ENCODE measurements at places on chromosomes 13 and 19.

DNA sequence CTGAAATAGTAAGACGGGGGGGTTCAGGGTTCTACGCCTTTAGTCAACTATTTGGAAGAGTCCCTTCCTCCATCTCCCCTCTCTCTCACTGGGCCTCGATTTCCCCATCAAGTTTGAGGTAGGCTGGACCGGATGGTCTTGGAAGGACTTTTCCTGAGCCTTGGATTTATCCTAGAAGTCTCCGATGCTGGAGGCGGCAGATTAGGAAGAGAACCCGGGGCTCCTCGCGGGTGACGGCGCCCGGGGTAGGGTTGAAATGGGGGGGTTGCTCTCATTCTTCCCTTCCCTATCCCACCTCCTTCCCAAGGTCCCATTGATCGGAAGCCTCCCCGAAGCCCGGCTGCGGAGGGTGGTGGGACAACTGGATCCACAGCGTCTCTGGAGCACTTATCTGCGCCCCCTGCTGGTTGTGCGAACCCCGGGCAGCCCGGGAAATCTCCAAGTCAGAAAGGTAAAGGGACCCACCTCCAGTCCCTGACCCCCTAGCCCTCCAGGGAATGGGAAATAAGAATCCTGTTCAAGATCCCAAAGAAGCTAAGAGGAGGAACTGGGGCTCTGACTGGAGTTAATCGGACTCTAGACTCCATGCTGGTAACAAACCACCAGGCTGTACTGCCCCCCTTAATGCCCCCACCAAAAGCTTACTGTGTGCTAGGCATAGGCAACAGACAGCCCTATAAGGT, 781 bp downstream of the QPCTL start:
- peak; percentile 56 for DNase-seq

DNA sequence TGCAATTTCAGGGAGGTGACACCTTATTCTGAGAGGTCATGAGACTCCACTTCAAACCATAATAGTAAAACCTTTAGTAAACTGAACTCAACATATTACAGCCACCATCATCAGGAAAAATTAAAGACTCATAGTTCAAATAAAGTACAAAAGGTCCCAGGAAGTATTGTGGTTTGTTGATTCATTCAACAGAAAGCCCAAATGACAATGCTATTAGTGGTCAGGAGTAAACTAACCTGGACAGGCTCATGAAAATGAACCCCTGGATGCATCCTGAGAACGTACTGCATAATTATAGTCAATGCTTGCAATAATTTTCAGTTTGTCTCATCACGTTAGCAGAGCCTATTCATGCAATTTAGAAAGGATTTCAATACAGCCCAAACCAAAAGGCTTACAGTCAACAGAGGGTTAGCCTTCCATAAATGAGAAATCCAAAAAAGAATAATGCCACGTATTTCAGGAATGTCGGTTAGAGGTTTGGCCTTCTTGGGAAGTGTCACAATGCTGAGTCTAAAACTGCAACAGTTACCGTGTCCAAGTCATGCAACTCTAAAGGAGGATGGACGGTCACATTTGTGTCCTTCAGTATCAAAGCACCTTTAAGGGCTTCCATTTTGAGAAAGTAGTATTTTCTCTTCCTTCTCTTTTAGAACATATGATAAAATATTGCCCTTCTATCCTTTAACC, 280.8 kb downstream of the ABCC4 start:
- no peak for DNase-seq

- no peak for DNase-seq
These were observed 8.9 kb downstream of the PODNL1 start for GRCh38 chr19:13929340-13929739.

- peak; percentile 32 for DNase-seq
These were observed at the start of gene RUBCNL for GRCh38 chr13:46387064-46387851. RUBCNL (minus strand) TSS chr13:46387252; CDS start chr13:46372475, 14,777 bp downstream.

DNA sequence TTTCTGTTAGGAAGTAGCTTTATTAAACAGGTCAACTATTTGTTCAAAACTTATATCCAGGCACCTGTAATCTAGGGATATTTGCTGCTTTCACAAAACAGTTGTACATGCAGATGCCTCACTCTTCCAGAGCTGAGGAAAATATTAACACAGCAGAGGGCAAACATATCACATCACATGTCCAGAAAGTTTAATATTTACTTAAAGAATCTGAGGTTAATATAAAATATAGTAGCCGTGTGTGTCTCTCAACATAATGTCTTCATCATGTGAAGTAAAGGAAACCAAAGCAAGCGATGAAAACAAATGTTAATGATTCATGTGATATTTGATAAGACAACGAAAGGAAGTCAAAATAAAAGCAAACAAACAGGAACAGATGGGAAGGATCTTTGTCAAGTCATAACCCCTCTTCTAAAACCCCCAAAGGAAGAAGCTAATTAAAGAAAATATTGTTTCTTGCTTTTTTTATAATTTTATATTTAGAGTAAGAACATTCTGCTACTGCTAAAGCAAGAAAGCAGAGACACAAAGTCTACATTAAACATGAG, 418.8 kb downstream of the DACH1 start:
- no peak for DNase-seq

DNA sequence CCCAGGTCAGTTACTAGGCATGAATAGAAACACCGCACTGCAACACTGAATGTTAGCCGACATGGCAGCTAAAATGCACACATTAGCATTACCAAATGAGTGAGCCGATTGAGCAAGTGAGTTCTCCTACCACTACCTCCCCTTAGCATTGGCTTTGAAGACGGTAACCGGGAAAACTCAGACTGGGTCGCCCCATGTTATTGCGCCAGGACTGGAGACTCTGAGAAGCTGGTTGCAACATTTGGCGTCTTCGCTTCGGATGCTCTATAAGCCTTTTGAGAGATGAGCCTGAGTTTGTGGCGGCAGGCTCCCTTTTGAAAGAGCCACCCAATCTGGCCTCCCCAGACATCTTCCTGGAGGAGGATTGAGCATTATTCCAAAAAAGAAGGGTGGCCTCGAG, 68.5 kb upstream of the POMP start:
- no peak for DNase-seq

GRCh38 chr13:24145674-24146073, 14.8 kb upstream of the SPATA13 start:
- DNase-seq: no peak

DNA sequence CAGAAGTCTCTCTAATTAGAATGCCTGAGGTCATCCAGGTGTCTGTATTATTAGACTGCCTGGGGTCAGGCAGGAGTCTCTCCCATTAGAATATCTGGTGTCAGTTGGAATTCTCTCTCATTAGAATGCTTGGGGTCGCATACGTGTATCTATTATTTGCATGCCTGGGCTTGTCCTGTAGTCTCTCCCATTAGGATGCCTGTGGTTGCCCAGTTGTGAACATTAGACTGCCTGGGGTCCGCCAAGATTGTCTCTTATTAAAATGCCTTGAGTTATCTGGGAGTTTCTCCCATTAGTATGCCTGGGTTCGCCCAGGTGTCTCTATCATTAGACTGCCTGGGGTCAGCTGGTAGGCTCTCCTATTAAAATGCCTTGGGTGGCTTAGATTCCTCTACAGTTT, 1494.7 kb downstream of the UQCRFS1 start:
- DNase-seq: no peak

DNA sequence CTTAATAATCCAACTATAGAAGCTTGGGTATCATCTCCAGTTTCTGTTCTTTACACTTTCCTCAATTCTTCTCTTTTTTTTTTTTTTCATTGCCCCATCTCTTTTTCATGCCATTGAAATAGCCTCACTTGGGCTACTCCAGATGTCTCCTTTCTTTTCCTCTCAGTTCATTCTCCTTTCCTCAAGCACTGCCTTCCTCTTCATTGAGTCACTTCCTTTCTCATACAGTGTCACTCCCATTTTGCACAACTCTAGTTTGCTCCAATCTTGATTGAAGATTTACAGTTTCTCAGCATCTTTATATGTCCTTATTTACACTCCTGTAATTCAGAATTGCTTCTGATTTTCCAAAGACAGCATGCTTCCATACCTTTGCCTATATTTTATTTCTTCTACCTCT, 61.3 kb downstream of the IPO5 start:
- no peak for DNase-seq

DNA sequence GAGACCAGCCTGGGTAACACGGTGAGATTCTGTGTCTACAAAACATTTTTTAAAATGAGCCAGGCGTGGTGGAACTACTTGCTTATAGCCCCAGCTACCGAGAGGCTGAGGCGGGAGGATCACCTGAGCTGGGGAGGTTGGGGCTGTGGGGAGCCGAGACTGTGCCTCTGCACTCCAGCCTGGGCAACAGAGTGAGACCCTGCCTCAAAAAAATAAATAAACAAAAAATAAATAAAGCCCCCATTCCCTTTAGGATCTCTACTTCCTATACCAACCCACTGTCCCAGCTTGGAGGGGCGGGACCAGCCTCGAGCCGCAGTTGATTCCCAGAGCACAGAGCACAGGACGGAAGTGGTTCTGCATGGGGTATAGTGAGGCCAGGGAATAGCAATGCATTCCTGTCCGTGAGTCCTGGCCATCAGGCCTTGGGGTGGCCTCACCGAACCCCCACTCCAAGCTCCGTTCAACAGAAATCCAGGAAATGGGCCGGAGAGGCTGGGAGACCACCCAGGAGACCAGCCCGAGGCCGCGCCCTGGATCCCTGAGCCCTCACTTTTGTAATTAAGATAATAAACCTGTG, 4.9 kb upstream of the PTBP1 start:
- no peak for DNase-seq

GRCh38 chr13:94550062-94550738, 45.8 kb downstream of the TGDS start:
- peak; percentile 53 for DNase-seq

DNA sequence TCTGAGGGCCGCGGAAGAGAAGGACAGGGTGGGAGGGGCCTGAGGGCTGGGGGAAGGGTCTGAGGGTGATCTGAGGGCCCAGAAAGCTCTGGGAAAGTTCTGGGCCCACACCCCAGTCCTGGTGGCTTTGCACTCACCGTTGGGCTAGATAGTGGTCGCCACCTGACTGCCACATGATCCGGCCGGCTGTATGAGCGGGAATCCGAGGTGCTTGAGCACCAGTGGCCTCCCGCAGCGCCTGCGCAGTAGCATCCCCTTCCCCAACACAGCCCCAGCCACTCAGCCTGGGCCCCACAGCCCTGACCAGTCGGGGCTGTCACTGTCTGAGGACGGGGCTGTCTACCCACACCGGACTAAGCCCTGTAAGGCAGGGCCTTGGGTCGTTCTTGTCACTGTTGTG, 15.0 kb downstream of the PRODH2 start:
- DNase-seq: no peak

DNA sequence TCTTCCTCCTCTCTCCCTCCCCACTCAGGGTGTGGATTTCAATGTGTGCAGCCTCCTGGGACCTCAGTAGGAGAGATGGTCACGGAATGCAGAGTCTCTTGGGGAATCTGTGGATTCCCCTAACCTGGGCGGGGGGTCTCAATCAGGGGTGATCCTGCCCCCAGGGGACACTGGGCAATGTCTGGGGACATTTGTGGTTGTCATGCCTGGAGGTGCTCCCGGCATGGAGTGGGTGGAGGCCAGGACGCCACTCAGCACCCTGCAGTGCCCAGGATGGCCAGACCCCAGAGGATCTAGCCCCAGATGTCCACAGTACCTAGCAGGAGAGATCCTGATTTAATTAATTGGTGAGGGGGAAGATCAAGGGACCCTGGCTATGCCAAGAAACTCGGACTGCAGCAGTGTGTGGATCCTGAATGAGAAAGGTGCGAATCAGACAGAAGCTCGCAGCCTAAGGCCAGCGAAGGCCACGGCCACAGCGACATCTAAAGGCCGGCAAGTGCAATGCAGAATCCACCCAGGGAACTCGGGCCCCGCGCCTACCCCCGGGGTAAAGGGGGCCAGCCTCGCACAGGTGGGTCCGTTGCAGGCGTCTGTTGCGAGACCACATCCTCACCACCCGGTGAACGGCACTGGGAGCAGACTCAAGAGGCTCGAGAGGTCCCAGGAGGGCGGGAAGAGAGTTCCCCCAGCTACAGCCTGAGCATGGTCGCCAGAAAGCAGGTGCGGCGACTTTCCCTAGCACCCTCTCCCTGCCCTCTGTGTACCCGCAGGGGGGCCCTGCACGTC, 88.8 kb downstream of the GNG7 start:
- DNase-seq: peak; percentile 20

DNA sequence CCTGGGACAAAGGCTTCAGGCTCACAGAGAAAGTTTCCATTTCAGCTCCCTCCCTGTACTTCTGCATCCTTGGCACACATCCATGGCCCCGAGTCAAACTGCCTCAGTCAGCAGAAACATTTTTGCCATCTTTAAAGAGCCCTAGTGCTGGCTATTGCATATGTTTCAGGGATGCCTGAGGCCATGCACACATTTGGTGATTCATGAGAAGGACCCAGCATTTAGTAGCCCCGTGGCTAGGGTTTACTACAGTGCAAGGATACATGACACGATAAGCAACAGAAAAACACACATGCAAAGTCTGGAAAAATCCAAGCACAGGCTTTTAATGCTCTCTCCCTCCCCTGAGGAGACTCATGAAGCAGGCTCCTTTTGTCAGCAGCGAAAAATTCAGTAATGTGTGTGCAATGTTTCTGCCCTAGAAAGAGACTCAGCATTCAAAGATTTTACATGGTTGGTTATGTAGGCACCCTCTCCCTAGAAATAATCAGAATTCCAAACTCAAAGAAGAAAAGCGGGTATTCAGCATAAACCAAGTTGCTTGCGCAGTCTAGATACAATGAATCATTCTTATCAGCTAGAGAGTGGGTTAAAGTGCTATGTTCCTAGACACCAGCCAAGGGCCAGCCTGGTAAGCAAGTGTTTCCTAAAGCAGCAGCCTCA, 17.6 kb downstream of the ACOD1 start:
- no peak for DNase-seq

- no peak for DNase-seq
These were observed 671.5 kb upstream of the PCDH20 start for GRCh38 chr13:62087124-62087523.

GRCh38 chr19:42480335-42481095, 37.8 kb upstream of the CXCL17 start:
- no peak for DNase-seq

DNA sequence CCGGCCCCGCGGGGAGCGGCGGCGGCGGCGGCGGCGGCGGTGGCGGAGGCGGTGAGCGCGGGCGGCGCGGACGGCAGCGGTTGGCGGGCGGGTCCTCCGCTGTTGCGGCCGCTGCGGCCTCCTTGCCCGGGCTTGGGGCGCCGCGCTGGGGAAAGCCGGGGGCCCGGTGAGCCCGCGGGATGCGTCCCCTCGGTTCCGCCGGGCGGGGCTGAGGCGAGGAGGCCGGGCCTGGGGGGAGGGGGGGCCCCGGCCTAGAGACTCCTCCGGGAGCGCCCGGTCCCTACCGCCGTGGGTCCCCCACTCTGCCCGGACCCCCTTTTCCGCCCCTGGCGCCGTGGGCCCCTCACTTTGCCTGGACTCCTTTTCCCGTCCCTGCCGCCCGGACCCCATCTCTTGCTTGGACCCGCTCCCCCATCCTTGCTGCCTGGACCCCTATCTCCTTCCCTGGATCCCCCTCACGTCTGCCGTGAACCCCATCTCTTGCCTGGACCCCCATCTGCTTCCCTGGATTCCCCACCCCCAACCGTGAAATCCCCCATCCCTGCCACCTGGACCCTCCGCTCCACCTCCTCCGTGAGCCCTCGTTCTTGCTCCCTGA, 28.6 kb upstream of the NDUFS7 start:
- DNase-seq: no peak

GRCh38 chr13:109275852-109276251, 510.5 kb downstream of the IRS2 start:
- DNase-seq: no peak

All from Kasumi-1 (cell line).